ENCODE measurements at places on chromosomes 2 and 18.

- no peak for DNase-seq
Measured at GRCh38 chr2:157267476-157267875, 10.0 kb downstream of the GALNT5 start.

GRCh38 chr2:41965173-41965908 lies 82.5 kb upstream of the PKDCC start:
- no peak for DNase-seq

GRCh38 chr18:43080671-43081070 lies 34.8 kb downstream of the RIT2 start:
- no peak for DNase-seq

GRCh38 chr2:42421157-42421485 lies 60.1 kb upstream of the COX7A2L start:
- DNase-seq = no peak

- DNase-seq = no peak
Measured at GRCh38 chr18:73952296-73952946, 195.2 kb downstream of the FBXO15 start.

DNA sequence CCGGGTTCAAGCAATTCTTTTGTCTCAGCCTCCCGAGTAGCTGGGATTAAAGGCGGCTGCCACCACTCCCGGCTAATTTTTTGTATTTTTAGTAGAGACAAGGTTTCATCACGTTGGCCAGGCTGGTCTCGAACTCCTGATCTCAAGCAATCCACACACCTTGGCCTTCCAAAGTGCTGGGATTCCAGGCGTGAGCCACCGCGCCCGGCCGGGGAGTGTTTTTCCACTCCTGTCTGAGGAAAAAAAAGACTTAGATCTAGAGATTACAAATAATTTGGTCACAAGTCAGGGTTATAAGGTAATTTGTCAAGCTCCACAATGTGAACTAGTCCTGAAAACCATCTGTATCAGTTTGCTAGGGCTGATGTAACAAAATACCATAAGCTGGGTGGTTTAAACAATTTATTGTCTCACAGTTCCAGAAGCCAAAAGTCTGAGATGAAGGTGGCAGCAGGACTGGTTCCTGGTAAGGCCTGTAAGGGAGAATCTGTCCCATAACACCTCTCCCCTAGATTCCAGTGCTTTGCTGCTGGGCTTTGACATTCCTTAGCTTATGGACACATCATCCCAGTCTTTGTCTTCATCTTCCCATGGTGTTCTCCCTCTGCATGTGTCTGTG lies 40.7 kb upstream of the SP3 start:
- no peak for DNase-seq

DNA sequence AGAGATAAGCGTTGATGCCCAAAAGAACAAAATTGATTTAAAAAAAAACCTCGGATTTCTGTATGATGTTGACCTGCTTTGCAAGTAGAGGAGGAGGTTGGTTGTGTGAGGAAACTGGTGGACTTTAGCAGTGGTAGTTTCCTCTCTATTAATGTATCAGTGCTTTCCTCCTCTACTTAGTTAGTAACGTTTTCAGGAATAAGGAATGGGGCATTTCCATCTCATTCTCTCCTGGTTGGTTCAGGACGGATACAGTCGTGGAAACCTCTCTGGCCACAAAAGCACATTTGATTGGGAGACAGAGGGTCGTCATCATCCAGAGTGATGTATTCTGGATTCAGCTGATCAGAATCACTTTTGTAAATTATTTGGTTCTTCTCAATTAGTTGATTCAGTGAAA lies 1.5 kb downstream of the FHOD3 start:
- no peak for DNase-seq

DNA sequence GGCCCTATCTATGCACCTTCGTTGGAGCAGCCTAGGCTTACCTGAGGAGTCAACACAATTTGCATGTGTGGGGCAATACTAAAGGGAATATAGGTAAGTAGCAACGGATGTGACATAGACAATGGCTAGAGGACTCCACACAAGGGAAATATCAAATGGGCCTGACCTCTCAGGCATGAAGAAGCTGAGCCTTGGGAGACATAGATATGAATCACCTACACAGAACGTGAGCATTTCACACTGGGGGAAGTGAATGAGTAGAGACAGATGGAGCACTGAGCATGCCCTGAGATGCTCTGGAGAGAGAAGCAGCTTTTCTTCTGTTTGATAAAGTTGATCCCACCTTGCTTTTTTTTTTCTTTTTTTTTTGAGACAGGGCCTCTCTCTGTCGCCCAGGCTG lies 97.9 kb downstream of the ATL2 start:
- DNase-seq = no peak

- no peak for DNase-seq
Measured at GRCh38 chr18:76392349-76392748, 102.7 kb downstream of the ZNF516 start.

DNA sequence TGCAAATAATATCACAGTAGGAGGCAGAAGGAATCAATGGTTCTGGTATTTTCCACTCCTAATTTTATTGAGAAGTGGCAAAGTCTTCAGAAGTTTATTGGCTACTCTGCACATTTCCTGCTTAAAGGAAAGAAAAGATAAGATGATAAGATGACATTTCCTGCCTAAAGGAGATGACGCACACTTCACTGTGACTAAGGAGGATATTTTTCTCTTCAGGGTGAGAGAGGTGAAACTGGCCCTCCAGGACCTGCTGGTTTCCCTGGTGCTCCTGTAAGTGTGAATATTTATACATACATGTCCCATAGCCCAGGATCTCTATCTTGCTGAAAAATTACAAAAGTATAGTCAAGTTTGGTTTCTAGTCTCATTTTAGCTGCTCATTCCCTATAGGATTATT lies 27.9 kb downstream of the COL3A1 start:
- DNase-seq = peak; percentile 52

GRCh38 chr2:157785866-157786662 lies 90.1 kb downstream of the ACVR1 start:
- DNase-seq = peak; percentile 75

- DNase-seq = no peak
Measured at GRCh38 chr2:49928551-49928950, 774.2 kb upstream of the FSHR start.

DNA sequence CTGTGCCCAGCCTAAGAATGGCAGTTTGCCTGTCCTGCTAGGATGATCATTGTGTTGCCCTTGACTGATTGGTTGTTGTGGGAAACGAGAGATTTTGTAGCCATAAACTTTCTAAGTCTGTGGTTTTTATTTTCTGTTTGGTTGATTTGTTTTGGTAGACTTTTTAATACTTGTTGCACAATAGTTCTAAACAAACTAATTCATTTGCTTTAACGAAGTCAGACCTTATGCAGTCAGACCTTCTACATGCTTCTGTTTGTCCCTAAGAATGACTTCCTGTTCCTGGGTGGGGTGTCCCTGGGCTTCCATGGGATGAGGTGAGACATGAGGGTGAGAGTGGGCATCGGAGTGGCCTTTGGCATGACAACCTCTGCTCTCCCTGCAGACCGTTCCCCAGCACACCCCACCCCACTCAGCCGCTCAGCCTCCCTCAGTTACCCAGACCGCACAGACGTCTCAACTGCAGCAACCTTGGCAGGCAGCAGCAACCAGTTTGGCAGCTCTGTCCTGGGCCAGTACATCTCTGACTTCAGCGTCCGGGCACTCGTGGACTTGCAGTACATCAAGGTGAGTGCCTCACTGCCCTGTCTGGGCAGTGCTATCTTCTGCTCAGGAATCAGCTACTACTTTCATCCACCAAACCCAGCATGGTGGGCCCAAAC lies 7.8 kb upstream of the CNNM3 start:
- no peak for DNase-seq

GRCh38 chr2:123816203-123816602 lies 208.9 kb upstream of the CNTNAP5 start:
- no peak for DNase-seq

DNA sequence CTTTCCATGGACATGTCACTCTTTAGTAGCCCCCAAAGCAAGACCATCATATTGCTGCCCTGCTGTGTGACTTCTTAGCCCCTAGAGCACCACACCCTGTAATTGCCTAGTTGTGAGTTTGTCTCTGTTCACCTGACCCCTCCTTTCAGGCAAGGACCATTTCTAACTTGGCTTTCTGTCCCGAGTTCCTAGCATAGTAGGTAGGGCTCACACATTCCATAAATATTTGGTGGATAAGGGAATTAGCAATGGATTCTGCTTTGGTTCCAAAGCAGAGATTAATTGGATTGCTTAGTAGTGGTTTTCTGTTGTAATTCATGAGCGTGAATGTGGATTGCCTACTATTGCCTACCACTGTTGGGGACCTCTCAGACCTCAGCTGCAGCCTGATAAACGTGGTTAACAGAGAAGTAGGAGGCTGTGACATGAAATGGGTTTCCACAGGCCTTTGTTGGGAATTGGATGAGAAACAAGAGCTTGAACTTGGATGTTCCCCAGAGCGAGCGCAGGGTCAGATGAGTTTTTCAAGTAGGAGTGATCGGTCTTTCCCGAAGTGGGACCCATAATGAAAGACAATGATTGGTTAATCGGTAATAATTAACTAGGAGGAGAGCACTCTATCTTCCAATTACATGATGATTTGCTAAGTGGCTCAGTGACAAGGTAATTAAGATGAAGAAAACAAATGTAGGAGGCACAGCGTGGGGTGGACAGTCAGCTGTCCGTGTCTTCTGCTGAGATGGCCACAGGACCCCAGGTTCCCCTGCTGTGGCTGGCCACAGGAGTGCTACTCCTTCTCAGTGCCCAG lies 13.4 kb upstream of the UGT1A1 start:
- DNase-seq = no peak

GRCh38 chr2:52686935-52687334 lies 1080.7 kb upstream of the CHAC2 start:
- DNase-seq = peak; percentile 25

DNA sequence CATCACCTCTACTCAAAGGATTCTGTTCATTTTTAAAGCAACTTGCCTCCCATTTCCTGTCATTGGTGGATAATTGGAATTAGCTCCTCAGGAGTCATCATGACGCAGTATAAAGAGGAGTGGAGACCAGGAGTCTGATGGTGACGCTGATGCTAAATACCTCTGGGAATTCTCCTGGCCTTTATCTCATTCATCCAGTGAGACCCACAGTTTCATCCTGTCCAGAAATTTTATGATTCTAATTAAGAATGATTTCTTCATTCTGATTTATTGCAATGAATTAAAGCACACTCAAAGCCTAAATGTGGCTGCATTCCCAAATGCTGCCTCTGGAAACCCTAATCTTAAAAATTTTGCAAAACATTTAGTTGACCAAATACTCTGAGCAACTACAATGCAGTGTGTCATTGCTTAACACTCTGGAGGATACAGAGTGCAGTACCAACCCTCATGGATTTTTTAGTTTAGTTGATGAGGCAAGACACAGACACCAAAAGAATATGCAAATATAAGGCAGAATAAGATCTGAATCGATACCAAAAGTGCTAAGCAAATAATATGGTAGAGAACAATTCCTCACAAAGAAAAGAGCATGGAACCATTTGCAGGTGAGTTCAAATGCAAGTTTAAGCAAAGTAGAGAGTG lies 236.2 kb downstream of the ETAA1 start:
- no peak for DNase-seq

- no peak for DNase-seq
Measured at GRCh38 chr2:8563814-8564474, 117.9 kb upstream of the ID2 start.

- DNase-seq = no peak
Measured at GRCh38 chr2:179701524-179702110, 159.8 kb downstream of the ZNF385B start.

GRCh38 chr2:85181134-85181631 lies 48.0 kb downstream of the TCF7L1 start:
- DNase-seq = no peak

GRCh38 chr18:75269696-75270095 lies 59.1 kb downstream of the TSHZ1 start:
- DNase-seq = no peak

DNA sequence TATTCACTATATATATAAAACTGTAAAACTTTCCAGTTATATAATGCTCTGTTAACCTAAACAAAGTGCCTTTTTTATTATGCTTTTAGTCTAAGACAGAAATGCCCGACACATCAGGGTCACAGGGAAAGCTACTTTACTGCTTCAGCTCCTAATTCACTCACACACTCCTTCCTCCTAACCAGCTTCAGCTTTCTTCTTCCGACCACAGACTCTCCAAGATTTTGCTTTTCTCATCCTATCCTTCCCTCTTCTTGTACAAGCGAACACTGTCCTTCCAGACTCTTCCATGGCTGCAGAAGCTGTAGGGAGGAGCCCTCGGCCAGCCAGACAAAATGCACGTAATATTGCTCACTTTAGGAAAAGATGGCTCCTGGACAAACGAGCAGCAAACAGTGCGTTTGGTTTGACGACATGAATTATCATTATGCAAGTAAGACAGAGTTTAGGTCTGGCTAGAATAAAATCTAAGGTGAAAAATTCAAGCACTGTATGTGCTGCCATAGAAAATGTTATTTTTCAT lies 47.5 kb upstream of the HNRNPA3 start:
- peak; percentile 49 for DNase-seq

DNA sequence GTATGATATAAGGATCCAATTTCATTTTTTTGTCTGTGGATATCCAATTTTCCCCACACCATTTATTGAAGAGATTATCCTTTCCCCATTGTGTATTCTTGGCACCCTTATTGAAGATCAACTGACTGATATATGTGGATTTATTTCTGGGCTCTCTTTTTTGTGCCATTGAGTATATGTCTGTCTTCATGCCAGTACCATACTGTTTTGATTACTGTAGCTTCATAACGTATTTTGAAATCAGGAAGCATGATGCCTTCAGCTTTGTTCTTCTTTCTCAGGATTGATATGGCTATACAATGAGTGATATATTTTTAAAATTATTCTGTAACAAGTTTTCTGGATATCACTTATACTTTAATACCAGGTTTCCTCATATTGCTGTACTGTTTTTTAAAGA lies 58.1 kb upstream of the DLX2 start:
- no peak for DNase-seq

DNA sequence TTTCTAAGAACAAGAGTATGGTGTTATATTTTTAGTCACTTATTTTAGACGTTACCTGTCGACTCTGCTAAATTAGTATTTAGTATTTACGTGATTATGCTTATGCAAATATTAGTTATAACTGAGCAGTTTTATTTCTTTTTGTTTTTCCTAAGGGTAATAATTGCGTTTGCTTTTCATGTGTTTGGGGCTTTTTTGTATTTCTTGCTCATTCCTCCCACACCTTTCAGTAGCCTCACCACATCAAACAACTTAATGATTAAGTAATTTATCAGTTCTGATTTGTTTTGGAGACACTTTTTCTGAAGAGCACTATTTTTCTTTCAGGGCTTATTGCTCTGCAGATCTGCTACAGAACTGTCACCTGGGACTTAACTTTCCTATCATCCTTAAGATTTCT lies 7.5 kb downstream of the SLC4A1AP start:
- DNase-seq = no peak

GRCh38 chr2:6966446-6966940 lies 49.3 kb downstream of the RNF144A start:
- DNase-seq = no peak

DNA sequence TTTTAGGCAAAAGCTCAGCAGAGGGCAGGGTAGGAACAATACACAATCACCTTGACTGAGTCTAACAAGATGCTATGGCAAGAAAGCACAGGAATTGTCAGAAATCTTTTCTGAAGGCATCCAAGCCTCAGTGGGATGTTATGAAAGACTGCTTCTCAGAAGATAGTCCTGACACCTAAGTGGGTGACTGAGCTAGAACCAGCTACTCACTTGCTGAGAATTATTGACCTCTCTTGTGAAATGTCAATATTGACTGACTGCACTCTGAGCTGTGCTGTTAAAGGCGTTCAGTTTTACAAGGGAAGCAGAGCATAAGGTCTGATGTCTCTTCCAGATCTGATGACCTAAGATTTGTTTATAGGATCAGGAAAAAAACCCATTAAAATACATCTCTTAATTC lies 46.1 kb downstream of the TACR1 start:
- DNase-seq = no peak

- DNase-seq = no peak
Measured at GRCh38 chr18:79481046-79481790, 85.5 kb downstream of the NFATC1 start.
